ENCODE measurements at places on chromosomes 2 and 18.

DNA sequence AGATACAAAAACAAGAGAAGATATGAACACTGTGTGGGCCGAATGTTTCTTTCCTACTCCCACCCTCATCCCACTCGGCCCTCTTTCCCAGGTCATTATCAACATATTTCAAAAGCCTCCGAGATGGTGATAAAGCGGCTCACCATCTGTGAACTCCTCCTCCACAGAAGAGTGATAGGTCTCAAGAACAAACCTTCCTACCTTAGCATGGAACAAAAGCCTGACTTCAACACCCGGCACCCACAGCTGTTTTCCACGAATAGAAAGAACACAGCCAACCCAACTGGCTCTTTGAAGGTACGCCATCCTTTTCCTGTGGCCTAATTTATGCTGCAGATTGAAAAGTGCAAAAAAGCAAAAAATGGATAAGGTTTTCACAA is 28.8 kb downstream of the BCL2 start:
- DNase-seq: peak; percentile 15

DNA sequence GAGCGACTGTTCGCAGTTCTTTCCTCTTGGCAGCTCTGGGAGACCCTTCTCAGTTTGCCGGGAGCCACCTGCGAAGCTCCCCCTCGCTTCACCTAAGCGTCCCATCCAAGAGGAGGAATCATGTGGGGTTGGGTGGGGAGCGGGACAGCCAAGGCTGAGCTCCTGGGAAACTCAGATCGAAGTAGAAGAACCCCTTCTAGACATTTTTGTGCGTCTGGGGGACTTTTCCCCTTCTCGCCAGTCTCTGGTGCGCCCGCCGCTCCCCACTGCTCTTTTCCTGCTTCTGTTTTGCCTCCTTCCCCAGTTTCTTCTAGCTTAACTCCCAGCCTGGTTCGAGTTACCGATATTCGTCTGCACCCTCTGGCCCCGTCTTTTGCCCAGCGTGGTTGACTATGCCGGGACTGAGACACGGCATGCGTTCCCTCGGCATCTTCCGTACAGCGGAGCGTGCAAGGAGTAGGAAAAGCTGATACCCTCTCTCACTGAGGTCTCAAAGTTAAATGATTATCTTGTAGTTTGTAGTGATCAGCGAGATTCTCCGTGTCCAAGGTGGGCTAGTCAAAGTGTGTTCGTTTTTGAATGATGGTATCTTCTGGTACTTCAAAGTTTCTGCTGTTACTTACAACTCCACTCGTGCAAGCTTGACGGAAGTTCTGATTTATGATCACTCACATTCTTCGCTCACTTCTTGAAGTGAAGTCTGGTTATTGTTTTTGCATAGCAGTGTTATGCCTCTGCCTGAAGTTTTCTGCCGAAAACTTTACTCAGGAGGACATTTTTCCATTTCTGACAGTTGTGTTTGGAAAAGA is 664 bp downstream of the CAMKMT start:
- DNase-seq: no peak

- no peak for DNase-seq
Observed at GRCh38 chr2:72973566-72974435, 56.5 kb downstream of the EMX1 start.

DNA sequence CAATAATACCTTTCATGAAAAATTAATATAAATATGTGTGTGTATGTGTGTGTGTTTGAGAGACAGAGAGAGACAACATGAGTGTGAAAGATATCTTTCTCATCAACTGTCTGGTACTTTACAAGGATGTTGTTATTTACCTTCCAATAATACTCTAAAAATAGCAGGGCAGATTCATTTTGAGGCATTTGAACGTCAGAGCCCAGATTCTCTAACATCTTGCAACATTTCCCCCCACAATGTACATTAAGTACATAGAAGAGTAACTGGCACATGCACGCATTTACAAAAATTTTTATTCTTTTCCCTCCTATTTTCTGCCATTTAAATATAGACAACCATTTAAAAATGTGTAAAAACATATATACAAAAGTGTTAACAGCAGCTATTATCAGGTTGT is 100.9 kb downstream of the PID1 start:
- DNase-seq: no peak

GRCh38 chr2:21038403-21039073 is 5.3 kb downstream of the APOB start:
- DNase-seq: no peak

GRCh38 chr2:75403991-75404428 is 156.7 kb downstream of the EVA1A start:
- no peak for DNase-seq

DNA sequence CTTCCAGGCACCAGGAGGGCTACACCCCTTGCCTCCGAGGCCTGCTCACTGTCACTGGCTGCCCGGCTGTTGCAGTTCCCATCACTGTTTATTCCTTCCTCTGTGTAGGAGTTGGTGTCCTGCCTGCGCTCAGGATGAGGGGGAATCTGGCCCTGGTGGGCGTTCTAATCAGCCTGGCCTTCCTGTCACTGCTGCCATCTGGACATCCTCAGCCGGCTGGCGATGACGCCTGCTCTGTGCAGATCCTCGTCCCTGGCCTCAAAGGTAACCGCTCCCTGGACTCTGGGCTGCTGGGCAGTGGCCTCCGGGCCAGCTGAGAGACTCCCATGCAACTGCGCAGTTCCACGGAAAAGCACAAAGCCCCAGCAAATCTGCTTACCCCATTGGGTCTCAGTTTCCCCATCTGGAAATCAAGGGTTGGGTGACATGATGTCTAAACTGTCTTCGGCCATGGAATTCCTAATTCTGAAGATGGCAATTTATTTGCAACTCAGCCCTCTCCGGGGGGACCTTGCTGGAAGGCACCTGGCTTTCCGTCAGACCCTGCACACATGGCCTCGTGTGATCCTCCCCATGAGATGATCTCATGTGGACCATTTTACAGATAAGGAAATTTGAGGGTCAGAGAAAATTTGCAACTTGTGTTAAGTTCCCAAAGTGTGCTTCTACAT is 9.4 kb downstream of the COLEC11 start:
- DNase-seq: no peak

DNA sequence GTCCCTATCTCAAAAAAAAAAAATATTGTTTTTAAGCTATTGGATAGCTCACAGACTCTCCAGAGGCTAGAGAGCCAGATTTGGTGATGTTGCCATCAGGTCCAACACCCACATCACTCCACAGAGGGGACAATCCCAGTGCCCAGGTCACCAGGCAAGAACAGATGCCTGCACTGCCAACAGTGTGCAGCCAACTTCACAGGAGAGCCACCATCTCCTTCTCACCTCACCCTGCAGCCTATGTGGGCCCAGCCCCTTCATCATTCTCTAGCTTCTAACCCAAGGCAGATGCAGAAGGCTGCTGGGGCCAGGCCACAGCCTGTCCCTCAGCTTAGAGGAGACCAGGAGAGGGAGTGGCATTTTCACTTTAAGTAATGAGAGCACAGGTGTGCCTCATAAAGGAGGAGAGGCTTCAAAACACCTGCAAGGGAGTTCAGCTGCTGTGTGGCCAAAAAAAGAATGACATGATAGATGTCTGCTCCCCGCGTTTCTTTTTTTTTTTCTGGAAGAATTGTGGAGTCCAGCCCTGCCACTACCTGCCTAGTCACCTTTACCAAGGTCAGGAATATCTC is 98.0 kb upstream of the ZSWIM2 start:
- DNase-seq: no peak

- no peak for DNase-seq
Observed at GRCh38 chr18:56067969-56068671, 480.1 kb upstream of the TCF4 start.

DNA sequence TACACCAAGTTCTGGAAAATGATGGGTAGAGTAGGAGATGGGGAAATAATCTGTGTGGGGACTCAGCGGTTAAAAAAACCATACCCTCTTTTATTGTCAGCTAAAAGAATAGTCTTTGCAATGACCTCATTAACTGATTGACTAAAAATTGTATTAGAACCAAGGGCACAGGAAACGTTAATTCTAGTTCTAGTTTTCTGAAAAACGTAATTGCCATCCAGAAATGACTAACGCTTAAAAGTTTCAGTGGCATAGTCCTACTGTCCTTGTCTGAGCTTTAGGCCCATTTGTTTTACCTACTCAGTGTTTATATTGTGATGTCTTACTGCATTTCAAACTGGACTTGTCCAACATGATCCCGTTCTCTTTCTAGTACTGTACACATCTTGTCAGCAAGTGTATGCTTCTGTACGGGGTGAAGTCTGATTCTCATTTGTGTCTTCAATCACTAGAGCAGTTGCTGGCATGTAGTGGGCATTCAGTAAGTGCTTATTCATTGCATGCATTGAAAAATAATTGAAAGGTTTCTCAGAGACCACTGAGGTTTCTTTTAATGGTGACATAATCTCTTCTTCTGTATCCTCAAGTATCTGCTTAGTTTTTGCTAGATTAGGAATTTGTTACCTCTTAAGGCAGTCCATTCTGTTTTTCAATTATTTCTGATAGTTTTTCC is 81.5 kb downstream of the ZNF407 start:
- DNase-seq: no peak

DNA sequence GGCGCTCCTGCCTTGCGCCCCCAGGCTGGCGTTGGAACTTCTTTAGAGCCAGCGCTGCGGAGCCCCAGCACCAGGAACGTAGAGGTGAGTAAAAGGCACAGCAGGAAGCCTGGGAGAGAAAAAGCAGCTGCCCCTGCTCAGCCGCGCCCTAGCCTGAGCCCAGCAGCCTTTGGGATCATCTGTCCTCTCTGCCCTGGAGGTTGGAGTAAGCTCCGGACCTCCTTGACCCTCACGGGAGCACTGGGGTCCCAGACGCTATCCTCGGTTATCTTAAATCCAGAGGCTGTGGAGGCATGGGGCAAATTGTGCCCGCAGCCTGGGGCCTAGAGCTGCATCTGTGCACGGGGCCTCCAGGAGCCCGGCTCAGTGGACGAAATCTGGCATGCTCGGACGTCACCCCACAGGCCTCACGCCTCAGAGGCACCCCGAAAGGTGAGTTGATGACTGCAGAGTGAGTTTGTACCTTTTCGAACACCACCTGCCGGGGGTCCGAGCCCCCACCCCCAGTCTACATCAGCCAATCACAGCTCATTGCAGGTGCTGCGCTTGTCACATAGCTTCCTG is 1.6 kb upstream of the SLC66A2 start:
- no peak for DNase-seq

- no peak for DNase-seq
Observed at GRCh38 chr2:36727550-36727949, 31.0 kb downstream of the VIT start.

GRCh38 chr2:231411831-231412617 is 16.5 kb downstream of the B3GNT7 start:
- peak; percentile 26 for DNase-seq

GRCh38 chr18:27010784-27011183 is 145.3 kb upstream of the AQP4 start:
- no peak for DNase-seq

DNA sequence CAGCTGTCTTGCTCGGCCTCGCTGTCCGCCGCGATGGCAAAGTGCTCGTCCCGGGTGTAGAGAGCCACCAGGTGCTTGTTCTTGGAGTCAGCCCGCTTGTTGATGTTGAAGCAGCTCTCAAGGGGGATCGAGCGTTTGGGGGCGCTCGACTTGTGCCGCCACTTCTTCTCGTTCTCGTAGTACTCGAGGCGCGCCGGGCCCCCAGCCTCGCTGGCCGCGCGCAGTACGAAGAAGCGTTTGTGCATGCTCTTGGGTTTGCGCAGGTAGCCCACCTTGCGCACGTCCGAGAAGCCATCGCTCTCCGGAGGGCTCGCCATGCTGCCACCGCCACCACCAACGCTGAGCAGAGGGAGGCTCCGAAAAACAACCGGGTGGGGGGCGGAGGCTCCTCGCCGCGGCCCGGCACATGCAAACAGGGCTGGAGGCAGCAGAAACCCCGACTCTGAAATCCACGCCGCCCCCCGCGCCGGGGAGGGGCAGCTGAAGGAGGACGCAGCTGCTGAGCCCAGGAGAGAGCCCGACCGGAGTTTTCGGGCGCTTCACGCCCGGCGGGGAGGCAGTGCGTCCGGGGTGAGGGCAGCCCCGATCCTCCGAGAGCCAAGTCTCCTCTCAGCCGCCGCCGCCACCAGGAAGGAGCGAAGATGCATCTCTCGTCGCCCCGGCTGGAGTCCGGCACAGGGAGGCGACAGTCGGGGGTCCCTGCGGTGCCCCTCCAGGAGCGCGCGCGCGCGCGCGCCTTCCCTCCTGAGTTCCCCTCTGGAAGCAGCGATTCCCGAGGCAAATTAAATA is 1.0 kb downstream of the IRS1 start:
- no peak for DNase-seq

DNA sequence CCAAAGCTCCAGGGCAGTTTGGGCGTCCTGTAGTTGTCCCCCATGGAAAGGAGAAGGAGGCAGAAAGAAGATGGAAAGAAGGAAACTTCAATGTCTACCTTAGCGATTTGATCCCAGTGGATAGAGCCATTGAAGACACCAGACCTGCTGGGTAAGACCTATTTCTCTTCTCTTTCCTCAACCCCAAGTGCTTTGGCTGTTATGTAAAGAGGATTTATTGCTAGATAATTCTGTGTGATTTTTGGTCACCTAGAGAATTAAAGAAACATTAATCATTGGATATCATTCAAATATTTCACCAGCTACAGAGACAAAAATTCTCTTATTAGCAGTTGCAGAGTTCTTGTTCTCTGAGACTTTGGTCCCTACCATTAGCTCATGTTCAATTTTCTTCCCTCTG is 1.9 kb downstream of the GALNT5 start:
- DNase-seq: no peak

DNA sequence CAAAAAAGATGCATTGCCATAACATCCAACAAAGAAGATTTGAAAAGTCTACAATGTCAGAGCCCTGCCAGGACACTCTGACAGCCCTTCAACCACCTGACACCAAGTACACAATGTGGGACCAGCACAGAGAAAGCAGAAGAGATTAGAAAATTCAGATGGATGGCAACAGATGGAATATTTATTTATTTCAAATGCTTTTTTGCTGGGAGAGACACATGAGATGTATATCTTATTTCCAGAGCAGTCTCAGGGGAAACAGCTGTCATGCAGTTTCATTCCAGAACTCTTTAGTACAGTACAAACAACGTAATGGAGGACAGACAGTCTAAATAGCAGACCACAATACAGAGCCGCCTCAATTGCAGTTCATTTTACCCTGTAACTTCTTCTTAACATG is 110.1 kb downstream of the MAIP1 start:
- no peak for DNase-seq

DNA sequence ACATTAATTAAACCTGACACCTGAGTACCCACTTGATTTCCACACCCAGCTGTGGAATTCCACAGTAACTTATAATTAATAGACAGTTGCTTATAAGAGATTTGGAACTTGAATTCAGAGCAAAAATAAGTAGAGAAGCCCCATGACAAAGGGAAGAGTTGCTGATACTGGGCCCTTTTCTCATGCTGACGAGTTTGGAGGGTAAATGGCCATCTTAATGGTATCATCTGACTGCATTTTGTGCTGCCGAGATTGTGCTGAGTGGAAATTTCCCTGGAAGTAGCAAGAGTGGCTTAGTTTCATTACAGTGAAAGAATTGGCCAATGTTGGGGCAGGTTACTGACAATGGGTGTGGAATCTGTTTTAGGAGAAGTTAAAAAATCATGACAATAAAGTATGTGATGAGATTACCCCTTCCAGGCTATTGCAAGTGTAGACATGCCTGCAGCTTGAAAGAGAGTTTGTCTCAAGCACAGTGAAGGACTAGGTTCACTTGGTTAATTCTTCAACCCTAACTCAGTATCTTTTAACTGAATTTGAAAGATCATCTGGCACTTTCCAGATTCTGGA is 49.9 kb downstream of the VSNL1 start:
- DNase-seq: no peak

- DNase-seq: no peak
Observed at GRCh38 chr18:31050635-31051034, 8.1 kb upstream of the DSC3 start.
